Adrenal gland (tissue), 19 donors: ENCODE measurements at places on chromosomes 11 and 22. TPM values are rescaled to one million over a fixed set of nuclear protein-coding genes. Genes with fewer than 3 reads are reported as not detected.

DNA sequence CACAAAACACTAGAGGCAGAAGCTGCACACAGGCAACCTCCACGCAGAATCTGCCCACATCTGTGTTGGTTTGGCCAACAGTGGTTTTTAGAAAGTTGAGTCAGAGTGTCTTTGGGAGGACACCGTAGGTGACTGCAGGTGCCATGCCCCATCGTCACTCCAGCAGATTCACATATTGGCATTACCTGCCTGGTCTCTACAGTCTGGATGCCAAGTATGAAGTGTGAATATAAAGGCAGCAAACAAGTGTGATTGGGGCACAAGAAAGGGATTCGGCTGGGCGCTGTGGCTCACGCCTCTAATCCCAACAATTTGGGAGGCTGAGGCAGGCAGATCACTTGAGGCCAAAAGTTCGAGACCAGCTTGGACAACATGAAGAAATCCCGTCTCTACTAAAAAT lies 11.0 kb upstream of the FXYD2 start:
- H3K27me3 ChIP-seq = no peaks in the 10 kb centered on the region
- H3K36me3 ChIP-seq = peaks cover 23% of the 10 kb centered on the region
- H3K27ac ChIP-seq = no peak overlapping the region
- H3K4me3 ChIP-seq = no peak overlapping the region
- DNase-seq = peak; percentile 8

- H3K36me3 ChIP-seq = no peaks in the 10 kb centered on the region
- H3K4me1 ChIP-seq = no peaks in the 10 kb centered on the region
- H3K27ac ChIP-seq = no peak overlapping the region
- no peaks in the 10 kb centered on the region for H3K27me3 ChIP-seq
- no peak for DNase-seq
Observed at GRCh38 chr11:61168800-61169199, 7.6 kb upstream of the VPS37C start.

DNA sequence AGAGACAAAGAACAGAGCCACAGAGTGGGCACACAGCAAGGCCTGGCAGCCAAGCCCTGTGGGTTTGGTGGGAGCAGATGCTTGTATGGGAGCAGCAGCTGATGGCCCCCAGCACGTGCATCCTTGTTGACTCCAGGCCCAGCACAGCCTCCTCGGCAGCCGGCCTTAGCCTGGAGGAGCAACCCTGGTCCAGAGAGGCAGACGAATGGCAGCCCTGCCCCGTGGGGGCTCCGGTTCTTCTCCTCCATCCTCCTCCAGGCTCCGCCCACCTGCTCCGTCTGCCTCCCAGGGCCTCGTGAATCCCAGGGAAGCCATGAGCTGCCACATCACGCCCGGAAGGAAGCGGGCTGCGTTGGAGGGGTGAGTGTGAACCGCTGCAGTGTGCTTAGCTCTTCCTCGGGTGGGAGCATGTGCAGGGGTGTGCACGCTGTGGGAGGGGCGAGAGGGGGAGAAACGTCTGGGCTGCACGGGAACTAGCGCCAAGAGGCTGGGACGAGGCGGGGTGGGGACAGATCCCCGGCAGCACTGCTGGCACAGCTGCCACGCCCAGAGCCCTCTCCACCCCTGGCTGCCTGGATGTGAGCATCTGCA lies 36.3 kb upstream of the JAM3 start:
- H3K4me1 ChIP-seq = peaks cover 19% of the 10 kb centered on the region
- no peak for DNase-seq
- H3K27ac ChIP-seq = no peak overlapping the region
- H3K27me3 ChIP-seq = peaks cover 2% of the 10 kb centered on the region

- no peaks in the 10 kb centered on the region for H3K4me1 ChIP-seq
- no peak overlapping the region for H3K4me3 ChIP-seq
- H3K27ac ChIP-seq = no peak overlapping the region
- no peaks in the 10 kb centered on the region for H3K27me3 ChIP-seq
Observed at GRCh38 chr11:87429996-87430395, 392.3 kb downstream of the TMEM135 start.

DNA sequence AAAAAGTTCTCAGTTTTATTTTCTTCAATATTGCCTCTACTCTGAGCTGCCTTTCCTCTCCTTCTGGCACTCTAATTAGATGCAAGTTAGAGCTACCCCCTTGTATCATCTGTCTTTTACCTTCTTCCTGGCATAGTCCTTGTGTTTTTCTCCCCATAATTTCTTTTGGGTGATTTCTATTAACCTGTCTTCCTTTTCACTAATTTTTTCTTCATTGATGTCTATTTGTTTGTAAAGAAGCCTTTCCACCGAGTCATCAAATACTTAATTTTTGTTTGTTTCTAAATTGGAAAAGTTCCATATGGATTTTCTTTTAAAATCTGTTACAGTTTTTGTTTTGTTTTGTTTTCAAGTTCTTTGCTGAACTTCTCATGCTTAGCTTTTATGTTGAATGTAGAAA lies 558.1 kb downstream of the TBC1D22A start:
- H3K4me3 ChIP-seq = no peak overlapping the region
- DNase-seq = no peak
- H3K27ac ChIP-seq = no peak overlapping the region
- no peaks in the 10 kb centered on the region for H3K36me3 ChIP-seq

- no peaks in the 10 kb centered on the region for H3K27me3 ChIP-seq
- peaks cover 16% of the 10 kb centered on the region for H3K4me1 ChIP-seq
- no peak overlapping the region for H3K4me3 ChIP-seq
- DNase-seq = no peak
Observed at GRCh38 chr22:45216133-45217003, 24.3 kb downstream of the KIAA0930 start.

GRCh38 chr22:44738347-44738715 lies 14.0 kb upstream of the ARHGAP8 start:
- DNase-seq = no peak
- no peaks in the 10 kb centered on the region for H3K36me3 ChIP-seq
- no peak overlapping the region for H3K27ac ChIP-seq
- no peak overlapping the region for H3K4me3 ChIP-seq

DNA sequence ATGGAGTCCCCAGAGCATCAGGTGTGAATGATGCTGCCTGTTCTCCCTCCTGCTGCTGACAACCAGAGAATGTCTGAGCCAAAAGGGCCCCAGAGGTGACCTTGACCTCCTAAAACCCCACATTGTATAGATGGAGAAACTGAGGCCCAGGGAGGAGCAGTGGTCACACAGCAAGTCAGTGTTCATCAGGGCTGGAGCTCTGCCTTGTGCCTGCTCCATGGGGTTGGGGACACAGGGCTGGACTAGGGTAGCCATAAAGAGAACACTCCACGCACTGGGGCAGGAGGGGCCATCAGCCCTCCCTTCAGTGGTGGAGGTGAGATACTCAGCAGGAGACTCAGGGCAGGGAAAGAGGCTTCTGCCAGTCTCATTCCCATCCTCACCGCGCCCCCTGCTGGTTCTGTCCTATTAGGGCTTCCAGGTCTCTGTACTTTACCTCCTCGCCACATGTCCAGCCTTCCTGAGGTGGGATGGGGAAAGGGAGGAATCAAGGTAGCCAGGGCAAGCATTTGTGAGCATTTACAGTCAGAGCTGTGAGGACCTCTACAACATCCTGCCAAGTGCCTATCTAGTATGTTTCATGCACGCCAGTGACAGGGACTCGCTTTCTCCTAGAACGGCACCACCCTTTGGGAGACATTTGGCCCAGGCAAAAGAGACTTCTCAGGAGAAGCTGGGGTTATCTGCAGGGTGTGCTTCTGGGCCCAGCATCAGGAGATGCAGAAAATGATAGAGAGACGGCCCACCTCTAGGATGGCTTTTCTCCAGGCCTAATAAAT lies 43.2 kb downstream of the NEU3 start:
- peak overlapping the region; percentile 94 for H3K27ac ChIP-seq
- H3K27me3 ChIP-seq = no peaks in the 10 kb centered on the region
- peak; percentile 90 for DNase-seq
- H3K4me3 ChIP-seq = no peak overlapping the region
- H3K4me1 ChIP-seq = peaks cover 15% of the 10 kb centered on the region
- H3K36me3 ChIP-seq = no peaks in the 10 kb centered on the region

Gene C11orf71
- 16.9 TPM for total RNA-seq

Gene APOL3
- 31.4 TPM for total RNA-seq
